ENCODE measurements at places on chromosomes 2 and 18. TPM values are rescaled to one million over a fixed set of nuclear protein-coding genes. Genes with fewer than 3 reads are reported as not detected.

Gene FOXD4L1
- total RNA-seq = 0.29 TPM

Gene CXCR4
- total RNA-seq = 226 TPM

Gene EPB41L3
- 0.10 TPM for total RNA-seq

Gene GKN1
- not detected for total RNA-seq

Gene TWIST2
- total RNA-seq = not detected

Gene TUBA4B
- total RNA-seq = not detected

Gene IL36G
- not detected for total RNA-seq

Gene SMYD1
- not detected for total RNA-seq

Gene GNAL
- not detected for total RNA-seq

- DNase-seq = no peak
Measured at GRCh38 chr2:229348128-229348527, 77.0 kb upstream of the PID1 start.

DNA sequence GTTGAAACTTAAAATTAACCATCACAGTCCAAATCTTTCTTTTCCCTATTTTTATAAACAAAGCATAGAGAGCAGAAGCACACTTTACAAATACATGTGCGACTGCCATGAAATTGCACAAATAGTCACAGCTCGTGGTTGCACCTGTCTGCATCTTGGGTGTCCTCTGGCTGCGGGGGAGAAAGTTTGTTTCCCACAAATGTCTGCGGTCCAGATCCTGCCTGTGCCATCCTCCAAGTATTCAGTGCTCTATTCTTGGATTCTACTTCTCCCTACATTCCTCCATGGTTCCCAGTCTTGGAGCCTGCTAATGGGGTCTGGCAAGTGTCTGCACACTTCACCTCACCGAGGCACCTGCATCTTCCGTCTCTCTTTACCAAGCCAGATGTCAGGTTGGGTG is 52.2 kb downstream of the SMIM21 start:
- no peak for DNase-seq

DNA sequence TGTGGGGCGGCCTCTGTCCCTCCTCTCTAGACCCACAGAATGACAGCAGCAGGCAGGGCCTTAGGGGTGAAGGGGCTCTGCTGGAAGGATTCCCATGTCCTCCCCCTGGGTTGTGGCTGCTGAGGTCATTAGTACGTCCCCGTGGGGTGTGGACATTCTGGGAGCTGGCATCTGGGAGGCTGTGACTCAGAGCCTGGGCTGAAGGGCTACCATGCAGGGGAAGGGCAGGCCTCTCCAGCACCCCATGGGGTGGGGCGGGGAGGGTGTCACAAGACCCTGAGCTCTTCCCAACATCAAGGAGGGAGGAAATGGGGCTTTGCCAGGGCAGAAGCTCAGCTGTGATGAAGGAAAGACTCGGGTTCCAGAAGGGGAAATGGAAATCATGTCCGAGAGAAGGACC is 105.8 kb upstream of the SMAD2 start:
- DNase-seq = no peak

GRCh38 chr18:63344918-63345317 is 22.1 kb downstream of the KDSR start:
- no peak for DNase-seq

GRCh38 chr18:901761-902160 is 2.9 kb upstream of the ADCYAP1 start:
- no peak for DNase-seq

GRCh38 chr2:44980751-44981713 is 28.2 kb downstream of the SIX2 start:
- DNase-seq = no peak

DNA sequence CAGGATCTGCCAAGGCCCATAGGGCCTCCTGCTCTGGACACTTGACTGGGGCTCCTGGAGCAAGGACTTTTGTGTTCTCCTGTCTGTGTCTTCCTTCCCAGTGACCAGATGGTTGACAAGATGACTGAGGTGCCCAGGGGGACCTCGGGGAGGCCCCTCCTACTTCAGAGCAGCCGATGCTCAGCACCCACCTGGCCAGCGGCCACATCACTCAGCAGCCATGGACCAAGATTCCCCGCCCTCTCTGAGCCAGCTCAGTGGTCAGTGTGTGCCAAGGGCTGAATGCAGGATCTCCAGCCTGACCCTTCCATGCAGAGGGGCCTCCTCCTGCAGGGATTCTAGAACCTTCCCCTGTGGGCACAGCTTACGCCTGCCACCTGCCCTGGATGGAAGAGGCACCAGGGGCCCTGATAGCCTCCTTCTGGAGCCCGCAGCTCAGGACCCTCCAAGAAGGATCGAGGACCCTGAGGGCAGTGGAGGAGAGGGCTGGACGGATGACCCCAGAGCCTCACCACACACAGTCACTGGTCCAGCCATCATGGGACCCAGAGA is 87.4 kb upstream of the GPC1 start:
- no peak for DNase-seq

DNA sequence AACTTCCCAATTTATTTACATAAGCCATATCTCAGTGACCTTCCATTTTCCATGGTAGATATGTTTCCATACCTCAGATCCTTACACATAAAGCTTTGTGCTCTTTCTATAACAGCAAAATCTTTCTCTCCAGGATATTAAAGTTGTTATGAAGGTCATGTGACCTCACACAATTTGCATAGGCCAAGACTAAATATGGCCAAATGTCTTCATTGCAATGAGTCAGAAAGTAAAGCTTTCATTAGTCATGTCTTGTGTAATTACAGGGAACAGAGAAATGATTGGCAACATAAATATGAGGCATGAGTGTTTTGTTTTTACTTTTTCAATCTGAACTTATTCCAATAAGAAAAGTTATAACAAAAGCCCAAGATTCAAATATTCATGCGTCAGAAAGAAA is 243.5 kb downstream of the ASXL3 start:
- no peak for DNase-seq
